Breast epithelium (tissue), 4 donors: ENCODE measurements at places on chromosomes 2 and 18.

- H3K4me1 ChIP-seq, result no peaks in the 10 kb centered on the region
- H3K27ac ChIP-seq, result no peak overlapping the region
- DNase-seq, result no peak
Observed at GRCh38 chr2:216161967-216162366, 52.8 kb downstream of the XRCC5 start.

DNA sequence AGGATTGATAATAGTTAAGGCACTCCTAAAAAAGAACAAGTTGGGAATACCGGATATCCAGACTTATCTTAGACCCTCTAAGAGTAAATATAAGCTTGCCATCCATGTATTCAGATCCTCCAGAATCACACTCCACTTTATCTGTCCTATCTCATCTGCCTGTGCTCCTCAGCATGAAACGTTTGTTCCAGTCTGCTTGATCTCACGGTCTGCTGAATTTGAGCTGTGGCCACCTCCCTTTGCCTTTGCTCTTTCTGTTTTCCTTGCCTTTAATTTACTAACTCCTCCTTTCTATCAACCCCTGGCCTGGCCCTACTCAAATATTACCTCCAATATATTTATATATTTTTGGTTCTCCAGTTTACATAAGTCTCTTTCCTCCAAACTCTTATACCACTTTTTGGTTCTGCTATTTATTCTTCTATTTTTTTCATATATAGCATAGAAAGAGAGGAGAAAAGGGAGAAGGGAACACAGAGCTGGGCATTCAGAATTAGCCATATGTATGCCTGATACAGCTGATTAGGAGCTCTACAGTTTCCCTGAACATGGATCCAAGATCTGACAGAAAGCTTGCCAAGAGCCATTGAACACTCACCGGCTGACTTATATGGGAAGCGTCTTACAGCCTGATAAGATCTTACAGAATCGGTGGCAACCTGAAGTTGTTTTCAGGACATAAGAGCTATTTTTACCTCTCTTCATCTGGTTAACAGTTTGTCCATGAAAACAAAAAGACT is 21.8 kb upstream of the DNAJC27 start:
- no peak overlapping the region for H3K4me3 ChIP-seq
- H3K4me1 ChIP-seq, result no peaks in the 10 kb centered on the region
- no peaks in the 10 kb centered on the region for H3K36me3 ChIP-seq
- no peaks in the 10 kb centered on the region for H3K27me3 ChIP-seq

DNA sequence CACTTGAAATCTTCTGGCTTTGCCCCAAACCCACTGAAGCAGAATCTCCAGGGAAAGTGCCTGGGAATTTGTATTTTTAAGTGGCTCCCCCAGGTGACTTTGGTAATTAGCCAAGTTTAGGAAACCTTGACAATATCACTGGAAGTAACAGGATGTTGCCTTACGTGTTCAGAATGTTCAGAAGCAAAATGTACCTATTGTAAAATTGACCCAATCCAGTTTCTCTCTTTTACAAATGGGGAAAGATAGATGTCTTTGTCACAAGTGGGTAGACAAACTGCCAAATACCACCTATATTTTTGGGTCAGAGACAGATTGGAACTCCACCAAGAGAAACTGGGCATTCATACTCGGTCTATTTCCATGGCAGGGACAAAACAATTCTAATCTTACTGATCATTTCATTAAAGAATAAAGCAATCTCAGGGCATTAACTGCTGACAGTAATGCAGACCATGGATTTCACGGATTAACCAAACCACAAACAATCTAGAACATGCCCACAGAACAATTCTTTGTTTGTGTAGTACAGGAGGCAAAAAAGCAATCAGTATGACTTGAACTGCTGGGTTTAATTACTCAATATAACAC is 255.8 kb downstream of the ERBB4 start:
- no peaks in the 10 kb centered on the region for H3K4me1 ChIP-seq
- DNase-seq, result no peak
- no peaks in the 10 kb centered on the region for H3K27me3 ChIP-seq
- H3K27ac ChIP-seq, result no peak overlapping the region

DNA sequence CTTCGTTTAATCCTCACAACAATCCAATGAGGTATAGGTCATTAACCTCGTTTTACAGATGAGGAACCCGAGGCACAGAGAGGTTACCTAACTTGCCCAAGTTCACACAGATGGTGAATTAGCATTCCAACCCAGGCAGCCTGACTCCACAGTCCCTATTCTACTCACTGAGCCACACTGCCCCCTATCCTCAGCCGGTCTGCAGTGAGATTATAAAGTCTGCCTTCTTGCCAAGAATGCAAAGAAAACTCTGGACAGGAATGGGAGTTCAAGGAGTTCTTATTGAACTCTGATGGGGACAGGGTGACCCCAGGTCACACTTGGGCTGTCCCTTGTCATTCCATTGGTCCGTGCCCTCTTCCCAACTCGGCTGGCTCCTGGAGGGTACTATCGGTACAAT is 118.1 kb upstream of the MSH6 start:
- H3K27me3 ChIP-seq, result no peaks in the 10 kb centered on the region
- DNase-seq, result no peak
- H3K27ac ChIP-seq, result no peak overlapping the region
- H3K4me3 ChIP-seq, result no peak overlapping the region

DNA sequence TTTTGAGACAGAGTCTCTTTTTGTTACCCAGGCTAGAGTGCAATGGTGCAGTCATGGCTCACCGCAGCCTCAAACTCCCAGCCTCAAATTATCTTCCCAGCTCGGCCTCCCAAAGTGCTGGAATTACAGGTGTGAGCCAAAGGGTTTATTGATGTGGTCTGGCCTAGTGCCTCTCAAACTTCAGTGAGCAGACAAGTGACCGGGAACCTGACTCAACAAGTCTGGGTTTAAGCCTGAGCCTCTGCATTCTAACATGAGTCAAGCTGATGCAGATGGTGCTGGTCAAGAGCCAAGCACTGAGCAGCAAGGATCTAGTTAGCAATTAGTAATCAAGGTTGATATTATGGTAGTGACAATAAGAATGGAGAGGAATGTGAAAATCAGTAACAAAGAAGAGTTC is 21.3 kb downstream of the CDK15 start:
- no peak overlapping the region for H3K27ac ChIP-seq
- no peak overlapping the region for H3K4me3 ChIP-seq
- no peaks in the 10 kb centered on the region for H3K4me1 ChIP-seq
- no peaks in the 10 kb centered on the region for H3K27me3 ChIP-seq
- no peaks in the 10 kb centered on the region for H3K36me3 ChIP-seq
- DNase-seq, result no peak

DNA sequence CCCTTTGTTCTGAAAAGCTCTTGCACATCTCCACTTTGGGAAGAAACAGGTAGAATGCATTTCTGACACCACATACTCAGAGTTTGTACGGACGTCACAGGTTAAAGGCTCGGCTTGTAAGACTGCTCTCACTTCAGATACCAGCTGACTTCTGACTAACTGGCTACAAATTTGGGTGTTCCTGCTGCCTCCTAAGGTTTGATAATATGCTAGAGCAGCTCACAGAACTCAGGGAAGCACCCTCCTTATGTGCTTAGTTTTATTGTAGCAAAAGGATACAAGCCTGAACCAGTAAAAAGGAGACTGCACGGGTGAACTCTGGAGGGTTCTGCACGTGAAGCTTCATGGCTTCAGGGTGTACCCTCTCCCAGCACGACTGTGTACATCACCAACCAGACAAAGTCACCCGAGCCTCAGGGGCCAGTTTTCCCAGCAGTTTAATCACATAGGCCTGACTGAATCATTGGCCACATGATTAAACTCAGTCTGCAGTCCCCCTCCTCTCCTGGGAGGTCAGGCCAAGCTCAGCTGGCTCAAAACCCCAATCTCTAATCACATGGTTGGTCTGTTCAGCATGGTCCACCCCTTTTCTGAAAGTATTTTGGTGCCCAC is 749.5 kb upstream of the RAB6C start:
- no peak overlapping the region for H3K27ac ChIP-seq
- no peaks in the 10 kb centered on the region for H3K27me3 ChIP-seq
- no peaks in the 10 kb centered on the region for H3K36me3 ChIP-seq
- no peak overlapping the region for H3K4me3 ChIP-seq
- H3K4me1 ChIP-seq, result no peaks in the 10 kb centered on the region

DNA sequence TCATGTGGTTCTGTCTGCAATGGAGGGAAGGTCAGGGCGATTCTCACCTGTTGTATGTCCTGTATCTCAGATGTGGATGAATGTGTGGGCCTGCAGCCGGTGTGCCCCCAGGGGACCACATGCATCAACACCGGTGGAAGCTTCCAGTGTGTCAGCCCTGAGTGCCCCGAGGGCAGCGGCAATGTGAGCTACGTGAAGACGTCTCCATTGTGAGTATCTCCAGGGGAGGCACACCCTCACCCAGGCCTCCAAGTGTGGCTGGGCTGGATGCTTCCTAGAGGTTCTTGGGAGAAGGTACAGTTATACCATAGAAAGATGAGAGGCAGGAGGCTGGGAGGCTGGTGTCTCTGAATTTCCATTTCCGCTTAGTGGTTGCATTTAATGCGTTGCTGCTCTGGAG is 46.9 kb downstream of the FBLN7 start:
- no peaks in the 10 kb centered on the region for H3K27me3 ChIP-seq
- H3K27ac ChIP-seq, result no peak overlapping the region
- H3K4me3 ChIP-seq, result no peak overlapping the region

DNA sequence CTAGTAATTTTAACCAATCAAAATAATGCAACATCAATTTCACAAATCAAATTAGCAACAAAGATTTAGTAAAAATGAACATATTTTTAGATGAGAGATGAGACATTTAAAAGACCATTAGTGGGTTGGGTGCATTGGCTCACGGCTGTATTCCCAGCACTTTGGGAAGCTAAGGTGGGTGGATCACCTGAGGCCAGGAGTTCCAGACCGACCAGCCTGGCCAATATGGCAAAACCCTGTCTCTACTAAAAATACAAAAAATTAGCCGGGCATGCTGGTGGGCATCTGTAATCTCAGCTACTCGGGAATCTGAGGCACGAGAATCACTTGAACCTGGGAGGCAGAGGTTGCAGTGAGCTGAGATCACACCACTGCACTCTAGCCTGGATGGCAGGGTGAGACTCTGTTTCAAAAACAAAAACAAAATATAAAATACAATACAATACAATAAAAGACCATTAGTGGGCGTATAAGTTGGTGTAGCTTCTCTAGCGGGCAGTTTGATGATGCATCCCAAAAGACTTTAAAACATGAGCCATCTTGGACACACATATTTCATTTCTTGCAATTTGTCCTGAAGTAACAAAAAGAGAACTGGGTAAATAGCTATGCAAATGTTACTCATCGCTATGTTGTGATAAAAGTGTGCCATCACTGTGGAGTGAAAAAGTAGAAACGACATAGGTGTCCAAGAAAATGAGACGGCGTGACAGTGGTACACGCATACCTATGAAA is 101.8 kb downstream of the COL6A3 start:
- H3K27ac ChIP-seq, result no peak overlapping the region
- no peak overlapping the region for H3K4me3 ChIP-seq
- DNase-seq, result no peak
- no peaks in the 10 kb centered on the region for H3K27me3 ChIP-seq

- no peak overlapping the region for H3K4me3 ChIP-seq
- no peak overlapping the region for H3K27ac ChIP-seq
- no peaks in the 10 kb centered on the region for H3K27me3 ChIP-seq
- H3K36me3 ChIP-seq, result no peaks in the 10 kb centered on the region
Observed at GRCh38 chr2:72744049-72744448, 81.8 kb downstream of the EXOC6B start.

GRCh38 chr2:231163011-231163410 is 35.4 kb upstream of the ARMC9 start:
- H3K36me3 ChIP-seq, result no peaks in the 10 kb centered on the region
- H3K27me3 ChIP-seq, result no peaks in the 10 kb centered on the region
- no peak overlapping the region for H3K4me3 ChIP-seq
- H3K4me1 ChIP-seq, result no peaks in the 10 kb centered on the region

DNA sequence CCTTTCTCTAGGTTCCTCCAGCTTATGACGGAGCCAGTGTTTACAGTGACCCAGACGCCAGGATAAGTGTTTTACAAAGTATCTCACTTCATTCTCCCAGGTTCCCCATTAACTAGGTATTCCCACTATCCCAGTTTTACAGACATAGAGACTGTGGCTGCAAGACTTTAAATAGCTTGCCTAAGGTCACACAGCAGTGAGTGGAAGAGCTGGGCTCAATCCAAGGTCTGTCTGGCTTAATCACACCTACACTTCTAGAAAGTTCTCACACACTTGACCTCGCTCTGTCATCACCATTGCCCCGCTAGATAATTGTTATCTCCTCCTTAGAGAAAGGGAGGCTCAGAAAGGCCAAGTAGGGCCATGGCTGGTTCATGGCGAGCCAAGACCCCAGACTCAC is 110.2 kb downstream of the ANTXR1 start:
- H3K4me3 ChIP-seq, result no peak overlapping the region
- H3K4me1 ChIP-seq, result no peaks in the 10 kb centered on the region
- no peaks in the 10 kb centered on the region for H3K27me3 ChIP-seq
- no peak overlapping the region for H3K27ac ChIP-seq
- no peaks in the 10 kb centered on the region for H3K36me3 ChIP-seq

GRCh38 chr18:24095976-24096375 is 42.9 kb upstream of the CABYR start:
- H3K4me3 ChIP-seq, result no peak overlapping the region
- no peaks in the 10 kb centered on the region for H3K27me3 ChIP-seq
- no peaks in the 10 kb centered on the region for H3K36me3 ChIP-seq
- no peaks in the 10 kb centered on the region for H3K4me1 ChIP-seq

DNA sequence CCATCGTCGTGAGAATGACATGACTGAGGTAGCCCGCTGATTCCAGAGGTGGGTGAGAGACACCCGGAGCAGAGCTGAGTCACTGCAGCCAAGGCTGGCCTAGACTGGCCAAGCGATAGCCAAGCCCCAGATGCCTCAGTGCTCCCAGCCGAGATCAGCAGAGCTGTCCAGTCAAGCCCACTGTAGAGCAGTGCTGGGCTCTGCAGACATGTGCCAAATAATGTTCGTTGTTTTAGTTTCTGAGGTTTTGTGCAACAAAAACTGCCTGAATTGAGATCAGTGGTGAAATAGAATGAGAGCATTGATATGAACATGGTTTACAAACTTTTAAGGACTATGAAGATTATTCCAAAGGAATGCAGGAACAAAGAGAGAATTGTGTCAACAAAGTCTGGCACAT is 42.1 kb downstream of the INSIG2 start:
- H3K27me3 ChIP-seq, result no peaks in the 10 kb centered on the region
- no peak overlapping the region for H3K27ac ChIP-seq
- H3K36me3 ChIP-seq, result no peaks in the 10 kb centered on the region
- no peak overlapping the region for H3K4me3 ChIP-seq

DNA sequence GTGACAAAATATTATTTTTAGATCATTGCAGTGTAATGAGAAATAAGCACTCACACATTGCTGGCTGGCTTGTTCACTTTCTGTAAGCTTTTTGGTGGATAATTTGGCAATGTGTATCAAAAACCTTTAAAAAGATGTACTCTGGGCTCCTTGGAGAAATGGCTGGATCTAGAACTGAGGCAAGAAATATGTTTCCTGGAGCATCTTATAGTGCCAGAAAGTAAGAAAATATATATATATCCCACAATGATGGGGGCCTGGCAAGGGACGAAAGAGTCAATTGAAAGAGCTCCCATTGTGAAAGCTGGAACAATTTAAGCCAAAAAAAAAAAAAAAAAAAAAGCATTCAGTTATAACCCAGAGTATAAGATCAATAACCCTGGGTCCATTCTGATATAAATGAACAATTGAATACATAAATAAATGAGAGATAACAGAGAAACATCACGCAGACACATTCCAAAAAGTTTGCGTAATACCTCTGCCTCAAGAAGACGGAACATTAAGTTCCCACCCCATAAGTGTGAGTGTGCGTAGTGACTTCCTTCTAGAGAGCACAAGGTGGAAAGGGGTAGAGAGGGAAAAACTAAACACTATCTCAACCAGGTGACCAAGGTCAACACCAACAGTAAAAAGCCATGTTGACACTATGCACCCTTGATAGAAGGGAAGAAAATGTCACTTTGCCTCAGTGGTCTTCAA is 77.5 kb downstream of the BIN1 start:
- peaks cover 4% of the 10 kb centered on the region for H3K27me3 ChIP-seq
- no peaks in the 10 kb centered on the region for H3K36me3 ChIP-seq
- no peak for DNase-seq
- H3K27ac ChIP-seq, result no peak overlapping the region
